ENCODE measurements at places on chromosomes 3 and 15.

DNA sequence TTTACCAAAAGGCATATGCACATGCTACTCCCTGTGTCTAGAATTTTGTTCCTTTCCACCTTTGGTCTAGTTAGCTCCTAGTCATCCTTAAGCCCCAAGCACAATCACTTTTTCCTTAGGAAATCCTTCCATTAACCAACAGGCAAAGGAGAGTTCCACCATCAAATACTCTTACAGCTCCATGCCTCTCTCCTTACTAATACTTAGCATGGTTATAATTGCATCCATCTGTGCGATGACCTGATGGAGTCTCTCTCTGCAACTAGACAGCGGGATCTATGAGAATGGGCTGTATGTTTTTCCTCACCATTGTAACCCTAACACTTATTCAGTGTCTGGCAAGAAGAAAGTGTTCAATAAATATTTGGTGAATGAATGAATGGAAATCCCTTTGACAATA, 69.3 kb upstream of the SMAD3 start:
- DNase-seq = no peak

DNA sequence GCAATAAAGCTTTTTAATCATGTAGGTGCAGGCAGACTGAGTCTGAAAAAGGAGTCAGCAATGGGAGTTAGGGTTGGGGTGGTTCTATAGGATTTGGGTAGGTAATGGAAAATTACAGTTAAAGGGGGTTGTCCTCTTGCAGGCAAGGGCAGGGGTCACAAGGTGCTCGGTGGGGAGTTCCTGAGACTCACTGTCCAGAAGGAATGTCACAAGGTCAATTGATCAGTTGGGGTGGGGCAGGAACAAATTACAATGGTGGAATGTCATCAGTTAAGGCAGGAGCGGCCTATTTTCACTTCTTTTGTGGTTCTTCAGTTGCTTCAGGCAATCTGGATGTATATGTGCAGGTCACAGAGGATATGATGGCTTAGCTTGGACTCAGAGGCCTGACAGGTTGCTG, 13.9 kb downstream of the CCR5AS start:
- no peak for DNase-seq

DNA sequence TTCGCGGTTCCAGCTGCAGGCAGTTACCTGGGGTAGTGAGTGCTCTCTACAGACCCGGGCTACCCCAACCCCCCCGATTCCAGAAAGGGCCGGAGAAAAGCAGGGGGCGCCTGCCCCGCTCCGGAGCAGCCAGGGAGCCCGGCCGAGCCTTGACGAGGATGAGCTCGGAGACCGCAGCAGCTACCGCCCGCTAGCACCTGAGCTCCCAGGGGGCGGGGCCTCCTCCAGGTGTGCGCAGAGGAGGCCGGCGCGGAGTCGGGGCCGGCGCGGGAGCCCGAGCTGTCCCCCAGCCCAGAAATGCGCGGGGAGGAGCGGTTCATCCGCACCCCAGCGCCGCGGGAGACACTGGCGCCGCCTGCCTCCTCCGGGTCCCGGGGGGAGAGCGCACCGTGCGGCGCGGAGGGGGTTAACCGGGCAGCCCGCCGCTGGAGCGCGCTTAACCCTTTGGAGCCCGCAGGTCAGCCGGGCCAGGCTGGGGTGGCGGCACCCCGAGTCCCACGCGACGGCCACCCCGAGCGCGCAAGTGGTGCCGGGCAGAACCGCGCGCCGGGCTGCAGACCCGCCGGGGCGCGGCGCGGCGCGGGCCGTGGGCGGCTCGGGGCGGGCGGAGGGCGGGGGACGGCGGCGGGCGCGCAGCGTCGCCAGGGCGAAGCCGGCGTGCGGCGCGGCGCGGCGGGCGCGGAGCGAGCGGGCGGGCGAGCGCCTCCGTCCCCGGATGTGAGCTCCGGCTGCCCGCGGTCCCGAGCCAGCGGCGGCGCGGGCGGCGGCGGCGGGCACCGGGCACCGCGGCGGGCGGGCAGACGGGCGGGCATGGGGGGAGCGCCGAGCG, at the start of gene CACNA1D:
Gene CACNA1D (plus strand): TSS at position 649 of the 829 bp plus-strand sequence. CDS start 556 bp downstream, outside the sequence.
- no peak for DNase-seq

DNA sequence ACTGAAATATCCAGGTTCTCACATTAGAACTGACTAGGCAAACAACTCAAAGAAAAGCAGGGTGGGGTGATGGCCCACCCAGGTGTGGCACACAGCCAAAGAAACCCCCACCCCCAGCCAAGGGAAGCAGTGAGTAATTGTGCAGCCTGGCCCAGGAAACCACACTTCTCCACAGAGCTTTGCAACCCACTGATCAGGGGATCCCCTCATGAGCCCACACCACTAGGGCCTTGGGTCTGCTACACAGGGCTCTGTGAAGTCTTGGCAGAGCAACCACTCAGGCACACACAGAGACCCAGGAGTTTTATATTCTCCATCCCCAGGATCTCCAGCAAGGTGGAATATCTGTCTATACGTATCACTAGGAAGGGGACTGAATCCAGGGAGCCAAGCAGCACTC, 22.2 kb upstream of the TRIM42 start:
- DNase-seq = no peak

DNA sequence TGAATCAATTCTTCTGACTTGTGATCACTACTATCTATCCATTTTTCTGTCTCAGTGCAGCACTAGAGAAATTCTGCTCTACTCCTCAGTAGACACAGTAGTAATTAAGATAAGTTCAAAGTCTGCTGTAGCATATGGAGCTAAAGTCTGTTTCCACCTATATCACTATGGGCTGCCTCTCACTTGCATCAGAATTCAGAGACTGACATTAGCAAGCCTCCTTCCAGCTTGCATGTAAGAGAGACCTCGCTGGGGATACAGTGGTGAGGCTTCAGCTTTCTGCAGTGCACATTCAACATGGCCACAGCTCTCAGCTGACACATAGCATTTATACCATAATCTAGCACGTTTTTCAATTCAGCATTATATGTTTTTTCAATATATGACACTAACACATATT, 217.0 kb downstream of the PLOD2 start:
- DNase-seq = no peak

DNA sequence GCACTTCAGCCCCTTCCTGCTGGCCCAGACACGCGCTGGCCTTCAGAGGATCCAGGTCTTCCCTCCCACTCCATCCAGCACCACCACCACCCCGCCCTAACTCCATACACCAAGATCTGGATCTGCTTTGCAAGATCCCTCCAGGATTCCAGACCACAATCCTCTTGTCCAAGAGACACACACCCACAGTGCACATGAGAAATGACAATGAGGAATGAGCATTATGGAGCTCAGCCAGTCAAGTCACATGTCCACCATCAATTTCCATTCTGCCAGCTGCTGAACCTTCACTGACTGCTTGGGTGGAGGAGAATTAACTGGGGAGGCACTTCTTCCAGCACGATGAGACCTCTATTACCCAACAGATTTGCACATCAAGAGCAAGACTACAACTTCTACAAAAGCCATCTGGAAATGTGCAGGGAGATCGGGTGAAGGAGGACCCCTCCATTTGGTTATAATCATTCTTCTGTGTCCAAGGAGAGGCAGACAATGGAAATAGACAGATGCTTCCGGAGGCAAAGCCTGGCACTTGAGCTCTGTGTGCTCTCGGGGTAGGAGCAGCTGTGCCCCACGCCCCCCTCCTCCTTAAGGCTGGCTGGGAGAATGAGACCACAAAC, 12.3 kb upstream of the SPATA12 start:
- DNase-seq = no peak

DNA sequence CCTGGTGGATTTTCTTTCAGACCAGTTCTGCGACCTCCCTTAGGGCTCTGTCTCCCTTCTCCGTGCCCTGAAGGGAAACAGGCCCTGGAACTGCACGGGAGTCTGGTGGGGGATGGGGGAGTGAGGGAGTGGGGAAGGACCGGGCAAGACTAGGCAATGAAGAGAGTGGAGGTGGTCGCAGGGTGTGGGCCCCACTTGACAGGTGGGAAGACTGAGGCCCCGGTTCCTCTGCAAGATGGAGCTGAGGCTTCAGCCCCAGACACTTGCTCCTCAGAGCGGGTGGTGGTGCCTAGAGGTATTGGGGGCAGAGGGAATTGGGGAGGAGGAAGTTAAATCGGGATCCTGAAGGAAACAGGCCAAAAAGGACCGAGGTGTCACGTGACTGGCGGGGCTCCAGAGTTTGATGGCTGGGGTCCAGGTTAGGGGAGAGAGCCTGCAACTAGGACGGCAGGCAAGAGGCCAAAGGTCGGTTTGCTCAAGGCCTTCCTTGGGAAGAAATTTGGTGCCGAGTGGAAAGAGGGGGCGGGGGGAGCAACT, 597 bp upstream of the CAMK1 start:
- no peak for DNase-seq

DNA sequence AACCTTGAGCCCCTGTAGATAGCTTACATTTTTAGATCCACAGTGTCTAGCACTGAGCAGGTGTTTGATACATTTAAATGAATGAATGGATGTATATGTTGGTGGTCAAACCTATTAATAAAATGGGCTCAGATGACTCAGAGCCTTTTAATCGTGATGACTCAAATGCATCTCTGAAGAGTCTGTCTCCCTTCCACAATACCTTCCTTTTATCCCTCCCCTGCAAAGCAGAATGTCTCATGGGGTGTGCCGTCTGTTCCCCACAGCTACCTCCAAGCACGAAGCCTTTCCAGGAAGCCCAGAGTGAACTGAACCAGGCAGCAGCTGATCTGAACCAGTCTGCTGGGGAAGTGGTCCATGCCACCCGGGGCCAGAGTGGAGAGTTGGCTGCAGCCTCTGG, 303.5 kb upstream of the TPM1 start:
- peak; percentile 81 for DNase-seq

DNA sequence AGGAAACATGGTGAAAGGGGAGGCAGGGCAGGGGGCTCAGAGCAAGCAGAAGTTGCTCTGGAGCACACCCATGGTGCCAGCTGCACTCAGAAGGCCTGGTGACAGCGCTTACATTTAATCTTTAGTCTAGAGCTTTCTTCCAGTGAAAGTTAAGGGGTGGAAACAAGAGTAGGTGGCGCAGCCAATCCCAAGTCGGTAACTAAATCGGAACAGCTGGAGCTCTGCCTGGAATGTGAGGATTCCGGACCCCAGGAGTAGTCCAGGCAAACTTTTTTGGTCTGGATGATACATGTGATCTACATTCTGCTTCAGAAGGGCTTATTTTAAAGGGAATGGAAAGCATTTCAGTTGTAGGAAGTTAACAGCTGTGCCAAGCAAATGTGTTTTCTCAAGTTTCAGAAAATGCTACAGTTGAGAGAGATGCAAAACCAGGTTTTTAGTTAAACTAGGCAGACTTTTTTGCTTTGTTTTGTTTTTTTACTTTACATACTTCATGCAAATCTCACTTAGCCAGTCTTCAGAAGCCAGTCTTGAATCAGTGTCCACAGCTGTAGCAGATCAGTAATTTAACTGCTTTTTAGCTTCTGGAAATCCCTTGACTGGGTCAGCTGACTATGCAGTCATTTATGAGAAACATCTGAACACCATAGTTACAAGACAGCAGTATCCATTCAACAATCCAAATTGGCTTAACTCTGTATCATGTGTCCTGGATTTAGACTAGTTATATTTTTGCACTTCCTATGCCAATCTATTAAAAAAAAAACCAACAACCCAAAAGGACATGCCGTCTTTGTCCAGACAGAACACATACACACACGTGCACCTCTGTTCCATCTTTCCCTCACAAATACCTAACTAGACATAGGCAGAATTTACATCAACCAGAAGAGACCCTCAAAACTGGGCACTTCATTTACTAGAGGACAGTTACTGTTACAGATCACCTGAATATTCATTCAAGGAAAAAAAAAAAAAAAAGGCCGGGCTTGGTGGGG, 33.2 kb downstream of the ZNF106 start:
- DNase-seq = peak; percentile 40

DNA sequence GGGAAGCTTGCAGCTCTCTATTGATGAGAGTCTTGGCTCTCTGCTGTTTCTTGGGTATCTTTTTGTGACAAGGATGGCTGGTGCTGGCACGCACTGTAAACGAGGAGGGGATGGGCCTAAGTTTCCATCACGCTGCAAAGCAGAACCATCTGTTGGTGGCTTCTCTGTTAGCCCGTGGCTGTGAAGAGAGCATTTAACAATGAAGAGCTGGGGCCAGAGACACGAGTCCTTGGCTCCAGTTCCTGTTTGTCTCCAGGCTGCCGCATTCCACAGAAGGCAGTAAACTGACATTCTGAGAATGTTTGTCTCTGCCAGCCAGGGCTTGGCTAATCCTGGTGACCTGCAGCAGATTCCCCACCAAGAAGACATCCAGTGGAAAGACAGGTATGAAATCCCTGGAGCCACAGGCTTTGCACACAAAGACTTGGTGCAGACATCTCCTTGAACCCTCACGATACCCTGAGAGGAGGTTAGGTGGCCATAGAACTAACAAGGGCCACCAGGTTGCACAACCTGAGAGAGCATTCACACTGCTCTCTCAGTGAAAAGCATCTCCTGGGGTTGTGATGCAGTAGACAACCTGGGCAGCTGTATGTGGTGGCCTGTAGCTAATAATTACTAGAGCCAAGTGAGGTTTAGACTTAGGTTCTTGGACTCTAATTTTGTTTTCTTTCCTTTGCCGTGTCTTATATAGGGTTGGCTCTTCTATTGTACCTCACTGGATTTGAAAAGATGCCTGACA, 130.9 kb downstream of the ASB7 start:
- DNase-seq = no peak

GRCh38 chr3:195820901-195821300, 9.2 kb upstream of the MUC4 start:
- no peak for DNase-seq

DNA sequence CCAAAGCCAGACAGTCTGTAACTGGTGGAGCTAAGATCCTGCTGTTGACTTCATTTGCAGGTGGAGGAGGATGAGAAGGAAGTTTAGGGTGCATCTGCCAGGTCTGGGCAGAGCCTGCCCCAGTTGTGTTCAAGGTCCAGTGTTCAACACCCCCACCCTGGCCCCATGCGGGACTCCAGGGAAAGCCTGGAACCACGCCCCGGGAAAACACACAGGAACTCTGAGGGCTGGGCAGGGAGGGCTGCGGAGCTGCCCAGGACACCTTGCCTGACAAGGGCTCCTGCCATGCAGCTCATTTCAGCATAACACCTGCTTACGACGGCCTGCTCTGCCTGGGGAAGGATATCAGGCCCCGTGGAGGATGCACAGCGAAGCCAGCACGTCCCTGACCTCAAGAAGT, 286.3 kb downstream of the XXYLT1 start:
- no peak for DNase-seq

DNA sequence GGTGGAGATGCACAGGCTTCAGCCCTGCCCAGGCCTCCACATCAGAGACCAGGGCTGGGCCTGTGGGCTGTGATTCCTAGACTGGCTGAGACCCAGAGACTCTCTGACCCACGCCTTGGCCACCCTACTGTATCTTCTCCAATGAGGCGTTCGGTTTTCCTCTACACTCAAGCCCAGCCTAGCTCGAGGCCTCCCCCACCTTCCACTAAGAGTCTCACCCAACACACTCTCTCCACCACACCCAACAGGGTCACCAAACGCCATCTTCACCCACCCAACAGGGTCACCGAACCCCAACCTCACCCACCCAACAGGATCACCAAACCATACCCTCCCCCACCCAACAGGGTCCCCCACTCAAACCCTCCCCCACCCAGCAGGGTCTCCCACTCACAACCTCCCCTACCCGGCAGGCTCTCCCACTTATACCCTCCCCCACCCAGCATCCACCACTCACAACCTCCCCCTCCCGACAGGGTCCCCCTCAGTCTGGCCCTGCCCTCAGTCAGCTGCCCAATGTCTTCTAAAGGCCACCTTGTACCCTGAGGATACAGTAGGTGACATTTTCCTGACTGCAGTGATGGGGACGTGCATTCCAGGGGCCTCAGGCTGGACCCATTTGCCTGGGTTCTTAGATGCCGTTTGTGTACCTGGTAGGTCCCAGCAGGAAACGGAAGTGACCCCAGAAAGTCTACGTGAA, 20.4 kb downstream of the CFAP100 start:
- DNase-seq = no peak
